ENCODE measurements at places on chromosomes 1 and 21. TPM values are rescaled to one million over a fixed set of nuclear protein-coding genes. Genes with fewer than 3 reads are reported as not detected.
A peak's percentile ranks its signal among the peaks of the same experiment; 100 is the strongest.

DNA sequence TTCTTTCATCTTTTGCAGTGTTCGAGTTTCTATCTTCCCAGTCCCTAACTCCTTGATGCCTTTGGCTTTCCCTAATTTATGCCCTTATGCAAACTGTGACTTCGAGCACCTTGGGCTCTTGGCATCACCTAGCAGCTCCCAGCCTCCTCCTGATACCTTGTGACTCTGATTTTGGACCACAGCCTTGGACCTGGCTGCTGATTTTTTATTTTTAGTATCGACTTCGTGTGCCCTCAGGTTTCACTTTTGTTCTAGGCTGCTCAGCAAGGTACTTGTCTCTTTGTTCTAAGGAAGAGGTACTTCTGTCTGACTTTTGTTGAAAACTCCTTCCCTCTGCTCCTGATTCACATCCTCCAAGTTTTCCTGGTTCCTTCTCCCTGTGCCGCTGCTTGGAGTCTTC is 69.6 kb upstream of the KCNK1 start:
- DNase-seq = no peak

Gene PUM1
- total RNA-seq = 59.3 TPM

DNA sequence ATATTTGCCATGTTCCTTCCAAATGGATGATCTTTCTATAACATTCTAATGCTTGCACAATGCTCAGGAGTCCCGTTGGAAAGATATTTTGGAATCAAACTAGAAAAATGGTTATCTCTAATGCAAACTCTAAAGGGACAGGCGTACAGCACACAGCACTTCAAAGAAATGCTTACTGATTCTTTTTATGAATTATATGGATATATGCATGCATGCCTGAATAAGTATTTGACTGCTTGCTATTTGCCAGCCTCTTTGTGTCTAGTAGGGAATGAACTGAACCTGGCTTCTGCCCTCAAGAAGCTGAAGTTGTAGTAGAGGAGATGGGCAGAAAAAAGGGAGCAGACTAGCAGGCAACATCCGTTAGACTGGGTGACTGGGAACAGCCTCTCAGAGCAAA is 48.1 kb downstream of the PCSK9 start:
- DNase-seq = no peak

Gene MMP23B
- 4.6 TPM for total RNA-seq

Gene SYPL2
- total RNA-seq = 0.26 TPM

Gene DCDC2B
- total RNA-seq = not detected

Gene HSD11B1
- 20.3 TPM for total RNA-seq

GRCh38 chr1:226029093-226029496 is 30.0 kb upstream of the SDE2 start:
- no peak for DNase-seq

Gene NGF
- total RNA-seq = 8.5 TPM

Gene TMEM82
- not detected for total RNA-seq

- DNase-seq = peak; percentile 47
These were observed 20.6 kb upstream of the TBX15 start for GRCh38 chr1:119008483-119009311.

DNA sequence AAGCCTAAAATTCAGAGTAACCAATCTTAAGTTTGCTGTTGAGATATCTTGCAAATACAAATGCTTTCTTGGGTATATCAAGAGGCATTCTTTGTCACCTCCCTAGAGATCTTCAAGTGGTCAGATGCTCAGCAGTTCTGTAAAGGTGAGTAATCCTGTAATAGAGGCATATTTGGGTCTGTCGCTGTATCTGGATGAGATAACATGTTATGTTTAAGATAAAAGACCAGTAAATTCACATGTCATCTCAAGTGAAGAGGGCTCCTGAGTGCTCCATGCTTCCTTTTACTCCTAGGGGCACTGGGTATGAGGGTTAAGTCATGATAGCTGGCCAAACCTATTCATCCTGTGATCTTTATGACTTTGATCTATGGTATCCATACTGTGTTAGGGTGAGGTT is 7.5 kb downstream of the CR2 start:
- DNase-seq = no peak

DNA sequence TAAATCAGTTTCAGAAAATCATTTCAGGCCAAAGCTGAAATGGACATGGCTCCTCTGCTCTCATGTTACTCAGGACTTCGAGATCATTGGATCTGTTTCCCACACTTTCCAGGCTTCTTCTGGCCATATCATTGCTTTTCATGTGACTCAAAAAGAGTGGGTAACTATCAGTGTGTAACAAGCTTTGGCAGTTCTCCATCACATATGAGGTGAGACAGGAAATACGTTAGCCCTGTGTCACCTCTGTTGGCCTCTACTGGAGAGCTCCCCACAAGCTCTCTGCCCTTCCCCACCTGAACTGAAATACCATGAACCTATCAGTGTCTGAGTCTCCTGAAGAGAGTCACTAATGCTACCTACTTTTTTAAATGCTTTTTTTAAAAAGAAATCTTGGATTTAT is 128.2 kb downstream of the LBR start:
- DNase-seq = no peak

Gene TTLL10
- total RNA-seq = not detected

GRCh38 chr21:33267250-33267649 is 1.1 kb downstream of the IL10RB start:
- no peak for DNase-seq

Gene PLXNA2
- total RNA-seq = 2.0 TPM

DNA sequence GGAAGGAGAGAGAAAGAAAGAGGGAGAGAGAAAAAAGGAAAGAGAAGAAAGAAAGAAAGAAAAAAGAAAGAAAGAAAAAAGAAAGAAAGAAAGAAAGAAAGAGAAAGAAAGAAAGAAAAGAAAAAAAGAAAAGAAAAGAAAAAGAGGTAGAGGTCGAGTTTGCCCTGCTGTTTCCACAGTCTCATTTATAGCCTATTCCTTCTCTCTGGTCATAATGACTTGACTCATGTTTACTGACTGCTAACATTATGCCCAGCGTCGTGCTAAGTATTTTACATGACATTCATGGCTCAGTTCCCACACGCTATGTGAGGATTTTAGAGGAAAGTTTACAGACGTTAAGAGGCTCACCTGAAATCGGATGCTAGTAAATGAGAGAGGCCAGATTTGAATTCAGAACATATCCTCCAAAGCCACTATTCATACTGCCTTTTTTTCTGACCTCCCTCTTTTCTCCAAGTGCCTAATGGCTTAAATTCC is 263.0 kb downstream of the TNR start:
- DNase-seq = no peak

GRCh38 chr1:113392541-113393128 is 2.3 kb downstream of the MAGI3 start:
- DNase-seq = no peak

Gene HMCN1
- 12.3 TPM for total RNA-seq

Gene ZSWIM5
- 0.77 TPM for total RNA-seq

DNA sequence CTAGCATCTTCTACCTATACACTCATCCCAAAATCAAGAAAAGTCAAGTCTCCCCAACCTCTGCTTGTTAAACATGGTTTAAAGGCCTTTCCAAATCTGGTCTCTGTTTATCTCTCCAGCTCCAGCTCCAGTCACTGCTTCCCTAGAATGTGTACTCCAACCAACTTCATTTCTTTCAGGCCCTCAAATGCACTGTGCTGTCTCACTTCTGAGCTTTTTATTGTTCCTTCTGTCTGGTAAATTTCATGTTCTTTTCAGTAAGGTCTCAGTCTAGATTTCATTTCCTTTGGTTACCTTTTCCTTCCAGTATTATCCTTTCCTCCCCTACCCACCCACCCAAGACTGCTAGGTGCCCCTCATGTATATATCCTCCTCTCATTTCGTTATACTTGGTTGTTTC is 3.7 kb downstream of the COL24A1 start:
- no peak for DNase-seq

GRCh38 chr1:45840704-45841103 is 37.3 kb downstream of the MAST2 start:
- DNase-seq = no peak

- DNase-seq = no peak
These were observed 117.9 kb upstream of the DNAH14 start for GRCh38 chr1:224811564-224811963.

DNA sequence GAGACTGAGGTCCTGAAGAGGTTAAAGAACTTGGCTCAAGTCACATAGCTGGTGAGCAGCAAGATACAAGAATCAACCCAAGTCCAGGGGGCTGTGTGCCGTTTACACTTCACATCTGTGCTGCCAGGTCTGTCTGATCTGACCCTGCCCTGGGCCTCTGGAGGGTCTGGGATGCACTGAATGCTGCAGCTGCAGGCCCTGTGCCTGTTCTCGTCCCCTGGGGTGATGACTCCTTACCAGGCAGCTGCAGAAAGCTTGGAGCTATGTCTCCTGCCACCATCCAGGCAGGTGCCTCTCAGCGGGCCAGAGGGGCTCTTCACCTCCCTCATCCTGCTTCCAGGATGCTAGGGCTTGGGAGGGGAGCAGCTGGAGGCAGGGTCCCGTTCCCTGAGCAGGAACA is 63.5 kb downstream of the LRRN2 start:
- DNase-seq = no peak

DNA sequence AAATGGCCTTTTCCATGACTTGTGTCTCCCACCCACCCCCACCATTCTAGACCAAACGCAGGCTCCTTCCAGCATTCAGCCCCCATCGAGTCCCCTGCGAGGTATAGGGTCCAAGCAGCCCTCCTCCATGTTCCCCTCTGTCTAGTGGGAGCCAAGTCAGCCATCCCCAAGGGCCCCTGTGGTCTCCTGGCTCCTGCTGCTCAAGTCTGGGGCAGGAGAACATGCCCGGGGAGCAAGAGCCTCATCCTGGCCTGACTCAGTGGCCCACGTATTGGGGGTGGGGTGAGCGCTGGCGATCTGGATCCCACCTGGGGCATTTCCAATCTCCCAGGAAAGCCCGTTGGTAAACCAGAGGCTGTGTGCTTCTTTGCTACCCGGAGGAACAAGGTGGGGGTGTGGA is 4.1 kb upstream of the PRDM16 start:
- DNase-seq = no peak

DNA sequence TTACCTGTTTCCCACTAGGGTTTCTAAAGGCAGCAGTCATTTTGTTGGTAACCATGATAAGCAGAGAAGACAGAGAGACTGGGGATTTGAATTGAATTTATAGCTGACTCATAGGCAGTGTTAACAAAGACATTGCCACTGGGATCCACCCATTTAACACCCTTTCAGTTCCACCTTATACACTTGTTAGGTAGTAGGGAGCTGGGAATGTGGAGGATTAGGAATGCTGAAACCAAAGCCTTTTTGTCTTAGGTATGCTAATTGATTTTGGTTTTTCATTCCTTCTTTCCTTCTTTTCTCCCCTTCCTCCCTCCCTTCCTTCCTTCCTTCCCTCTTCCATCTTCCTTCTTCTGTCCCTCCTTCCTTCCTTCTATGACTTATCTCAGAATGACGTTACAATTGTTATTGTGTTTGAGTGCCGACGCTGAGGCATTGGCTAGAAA is 7.5 kb upstream of the EVI5 start:
- DNase-seq = no peak

All from fibroblast of lung (primary cell).